ENCODE measurements at places on chromosomes 5 and 9.

GRCh38 chr9:5402217-5402616, 35.5 kb downstream of the PLGRKT start:
- no peak for DNase-seq

GRCh38 chr9:120242116-120242811, 337.7 kb downstream of the CDK5RAP2 start:
- DNase-seq, result no peak

GRCh38 chr9:96150324-96151227, 151.4 kb downstream of the HSD17B3 start:
- DNase-seq, result no peak

- no peak for DNase-seq
Measured at GRCh38 chr9:4887556-4887955, 94.8 kb downstream of the RCL1 start.

DNA sequence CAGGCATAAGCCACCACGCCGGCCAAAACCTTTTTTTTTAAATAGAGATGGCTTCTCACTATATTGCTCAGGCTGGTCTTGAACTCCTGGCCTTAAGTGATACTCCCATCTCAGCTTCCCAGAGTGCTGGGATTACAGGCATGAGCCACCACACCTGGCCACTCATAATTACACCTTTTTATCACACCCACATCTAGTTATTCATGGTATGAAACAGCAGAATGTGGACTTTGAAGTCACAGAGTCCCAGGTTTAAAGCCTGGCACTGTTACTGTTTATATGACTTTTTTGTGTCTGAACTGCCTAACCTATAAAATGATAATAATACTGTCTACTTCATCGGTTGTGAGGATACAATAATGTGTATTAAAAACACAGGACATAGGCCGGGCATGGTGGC, 23.1 kb downstream of the ZNF346 start:
- DNase-seq, result no peak

DNA sequence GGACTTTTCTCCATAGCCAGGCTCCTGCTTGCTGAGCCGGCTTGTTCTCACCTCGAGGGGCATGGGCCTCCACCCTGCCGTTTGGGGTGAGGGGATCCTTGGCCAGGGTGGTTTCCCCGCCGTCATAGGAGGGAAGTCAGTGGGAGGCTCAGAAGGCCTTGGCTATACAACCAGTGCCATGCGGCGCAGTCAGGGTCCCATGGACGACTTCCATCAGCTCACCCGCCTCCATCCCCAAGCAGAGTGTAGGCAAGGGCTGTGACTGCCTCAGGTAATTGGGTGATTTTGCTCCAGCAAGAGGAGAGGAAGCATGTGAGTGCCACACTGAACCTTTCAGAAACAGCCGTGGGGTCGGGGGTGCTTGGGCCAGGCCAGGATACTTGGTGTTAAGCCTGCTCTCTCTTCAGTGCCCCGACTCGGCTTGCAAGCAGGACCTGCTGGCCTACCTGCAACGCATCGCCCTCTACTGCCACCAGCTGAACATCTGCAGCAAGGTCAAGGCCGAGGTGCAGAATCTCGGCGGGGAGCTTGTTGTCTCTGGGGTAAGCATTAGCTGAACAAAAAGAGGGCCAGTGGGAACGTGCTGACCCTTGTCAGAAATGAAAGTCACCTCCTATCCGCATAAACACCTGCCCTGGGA, 57.2 kb upstream of the LRRTM2 start:
- DNase-seq, result no peak

DNA sequence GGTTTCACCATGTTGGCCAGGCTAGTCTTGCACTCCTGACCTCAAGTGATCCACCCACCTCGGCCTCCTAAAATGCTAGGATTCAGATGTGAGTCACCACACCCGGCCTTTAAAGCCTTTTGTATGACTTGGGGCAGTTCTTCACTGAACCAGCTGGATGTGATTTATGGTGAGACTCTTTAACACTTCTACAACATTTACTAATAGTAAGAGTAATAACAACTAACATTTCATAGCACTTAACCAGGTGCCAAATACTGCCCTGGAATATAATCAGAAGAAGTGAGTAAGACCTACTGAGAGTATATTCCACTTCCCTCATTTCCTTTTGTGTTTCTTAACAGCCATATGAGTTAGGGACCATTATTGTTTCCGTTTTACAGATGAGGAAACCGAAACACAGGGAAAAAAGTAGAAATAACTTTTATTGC, 10.0 kb downstream of the ZSWIM6 start:
- DNase-seq, result peak; percentile 12

- DNase-seq, result no peak
Measured at GRCh38 chr9:131473891-131474290, 28.8 kb upstream of the POMT1 start.

DNA sequence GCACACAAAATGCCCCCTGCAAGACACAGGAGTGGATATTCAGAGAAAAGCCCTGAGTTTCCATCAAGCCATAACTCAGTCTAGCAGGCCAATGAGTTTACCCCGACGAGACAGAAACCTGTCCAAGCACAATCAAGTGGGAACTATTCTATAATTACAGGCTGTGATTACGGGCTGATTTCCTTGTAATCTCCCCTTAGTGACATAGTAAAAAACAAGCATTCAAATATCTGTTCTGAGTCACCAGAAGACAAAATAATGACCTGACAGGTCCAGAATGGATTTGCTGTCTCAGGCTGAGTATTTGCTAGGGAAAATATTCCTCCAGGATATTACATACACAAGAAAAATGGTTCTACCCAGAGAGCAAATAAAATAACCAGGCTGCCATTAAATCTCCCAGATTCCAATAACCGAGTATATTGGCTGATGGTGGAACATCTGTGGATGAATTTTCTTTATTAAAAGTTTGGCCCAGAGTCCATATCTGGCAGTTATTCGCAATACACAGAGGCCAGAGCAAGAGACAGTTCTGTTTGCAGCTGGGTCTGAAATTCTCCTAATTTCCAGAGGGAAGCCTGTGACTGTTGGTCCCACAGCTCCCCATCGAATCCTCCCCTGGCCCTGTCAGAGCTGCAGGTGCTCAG, 35.8 kb downstream of the OLFM1 start:
- DNase-seq, result no peak

- DNase-seq, result peak; percentile 34
Measured at GRCh38 chr9:2228132-2228531, 213.0 kb downstream of the SMARCA2 start.

DNA sequence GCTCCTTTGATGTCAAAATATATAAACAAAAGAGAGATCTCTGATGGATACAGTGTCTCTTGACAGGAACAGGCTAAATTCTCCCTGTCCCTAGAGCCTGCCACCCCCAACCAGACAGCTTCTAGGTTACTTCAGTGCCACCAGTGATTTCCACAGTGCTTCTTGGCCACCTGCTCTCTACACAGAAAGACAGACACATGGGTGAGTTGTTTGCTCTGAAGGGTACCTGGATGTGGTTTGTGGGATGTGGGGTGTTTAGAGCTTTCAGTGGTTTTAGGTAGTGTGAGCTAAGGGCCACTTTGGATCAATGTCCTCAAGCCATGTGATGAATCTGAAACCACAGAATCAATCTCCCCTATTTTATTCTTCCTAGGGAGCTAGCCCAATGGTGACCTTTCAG, 125.4 kb downstream of the ANKRD18B start:
- DNase-seq, result peak; percentile 33

- DNase-seq, result no peak
Measured at GRCh38 chr9:97628668-97629067, 4.5 kb downstream of the TSTD2 start.

- DNase-seq, result no peak
Measured at GRCh38 chr5:168447808-168448207, 38.5 kb upstream of the RARS1 start.

DNA sequence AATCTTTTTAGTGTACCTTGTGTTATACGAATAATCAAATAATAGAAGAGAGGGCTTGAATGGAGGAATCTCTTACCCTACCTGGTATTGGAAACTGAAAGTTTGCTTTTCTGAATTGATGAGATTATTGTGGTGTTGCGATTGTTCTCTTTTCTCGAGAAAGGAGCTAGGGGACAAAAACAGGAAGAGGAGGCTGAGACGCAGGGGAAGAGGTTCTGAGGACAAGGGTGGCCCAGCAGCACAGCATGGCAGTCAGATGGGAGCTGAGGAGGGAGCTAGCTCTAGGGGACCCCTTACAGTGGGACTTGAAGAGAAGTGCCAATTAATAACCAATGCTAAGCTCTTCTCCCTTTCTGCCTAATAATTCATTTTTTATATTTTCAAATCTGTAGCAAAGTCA, 183.3 kb upstream of the DMAC1 start:
- no peak for DNase-seq

DNA sequence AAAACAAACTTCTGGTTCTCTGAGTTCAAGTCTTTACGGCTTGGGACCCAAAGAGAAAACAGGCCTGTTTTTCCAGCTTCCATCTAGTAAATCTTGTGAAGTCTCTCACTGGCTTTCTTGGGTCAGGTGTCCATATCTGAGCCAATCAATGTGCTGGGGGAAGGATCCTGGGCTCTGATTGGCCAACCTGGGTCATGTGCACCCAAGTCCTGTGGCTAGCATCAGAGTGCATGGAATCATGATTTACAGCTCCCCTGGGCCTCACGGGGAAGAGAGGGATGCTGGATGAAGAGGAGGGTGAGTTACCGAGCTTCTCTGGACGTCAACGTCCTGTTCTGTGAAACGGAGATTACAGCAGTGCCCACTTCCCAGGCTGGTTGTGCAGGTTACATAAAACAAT, 19.4 kb downstream of the CXCL14 start:
- DNase-seq, result peak; percentile 46

- peak; percentile 55 for DNase-seq
Measured at GRCh38 chr9:1100945-1101344, 50.8 kb downstream of the DMRT2 start.

GRCh38 chr9:104233366-104233765, 139.3 kb downstream of the SMC2 start:
- DNase-seq, result no peak

DNA sequence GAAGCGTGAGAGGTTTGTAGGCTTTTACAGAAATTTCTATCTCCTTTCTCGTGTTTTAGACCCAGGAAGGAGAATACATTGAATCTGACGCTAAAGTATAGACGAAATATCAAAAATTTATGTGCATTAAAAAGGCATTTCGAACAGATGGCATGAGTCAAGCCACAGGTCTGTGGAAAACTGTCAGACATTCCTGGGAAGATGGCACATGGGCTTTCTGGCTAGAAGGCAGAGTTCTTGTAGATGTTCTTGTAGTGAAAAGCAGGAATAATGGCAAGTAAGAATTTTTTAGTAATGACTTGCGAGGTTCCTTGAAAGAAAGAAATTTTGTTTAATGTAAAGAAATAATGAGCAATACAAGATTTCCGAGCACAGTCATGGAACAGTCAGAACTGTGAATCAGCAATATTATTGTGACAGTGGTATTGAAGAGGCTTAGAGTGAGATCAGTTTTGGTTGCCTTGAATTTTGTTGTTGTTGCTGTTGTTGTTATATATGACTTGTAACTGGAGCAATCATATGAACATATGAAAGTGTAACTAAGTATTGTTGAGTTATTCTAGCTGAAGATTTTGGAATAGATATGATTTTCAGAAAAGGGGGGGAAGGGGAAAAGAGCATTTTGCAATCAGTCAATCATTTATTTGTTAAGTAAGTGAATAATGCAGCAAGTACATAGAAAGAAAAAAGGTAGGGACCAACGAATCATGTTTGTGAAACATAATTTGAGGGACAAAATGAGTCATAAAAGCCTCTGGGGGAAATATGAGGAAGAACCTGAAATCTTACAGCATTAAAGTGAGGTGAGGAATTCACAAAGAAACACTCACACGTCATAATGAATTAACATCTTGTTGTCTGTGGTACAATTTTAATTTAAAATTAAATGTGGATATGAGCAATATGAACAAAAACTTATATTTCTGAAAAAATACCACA, 339.0 kb upstream of the CTNND2 start:
- no peak for DNase-seq

GRCh38 chr9:130531670-130532069, 47.7 kb upstream of the FUBP3 start:
- DNase-seq, result no peak

DNA sequence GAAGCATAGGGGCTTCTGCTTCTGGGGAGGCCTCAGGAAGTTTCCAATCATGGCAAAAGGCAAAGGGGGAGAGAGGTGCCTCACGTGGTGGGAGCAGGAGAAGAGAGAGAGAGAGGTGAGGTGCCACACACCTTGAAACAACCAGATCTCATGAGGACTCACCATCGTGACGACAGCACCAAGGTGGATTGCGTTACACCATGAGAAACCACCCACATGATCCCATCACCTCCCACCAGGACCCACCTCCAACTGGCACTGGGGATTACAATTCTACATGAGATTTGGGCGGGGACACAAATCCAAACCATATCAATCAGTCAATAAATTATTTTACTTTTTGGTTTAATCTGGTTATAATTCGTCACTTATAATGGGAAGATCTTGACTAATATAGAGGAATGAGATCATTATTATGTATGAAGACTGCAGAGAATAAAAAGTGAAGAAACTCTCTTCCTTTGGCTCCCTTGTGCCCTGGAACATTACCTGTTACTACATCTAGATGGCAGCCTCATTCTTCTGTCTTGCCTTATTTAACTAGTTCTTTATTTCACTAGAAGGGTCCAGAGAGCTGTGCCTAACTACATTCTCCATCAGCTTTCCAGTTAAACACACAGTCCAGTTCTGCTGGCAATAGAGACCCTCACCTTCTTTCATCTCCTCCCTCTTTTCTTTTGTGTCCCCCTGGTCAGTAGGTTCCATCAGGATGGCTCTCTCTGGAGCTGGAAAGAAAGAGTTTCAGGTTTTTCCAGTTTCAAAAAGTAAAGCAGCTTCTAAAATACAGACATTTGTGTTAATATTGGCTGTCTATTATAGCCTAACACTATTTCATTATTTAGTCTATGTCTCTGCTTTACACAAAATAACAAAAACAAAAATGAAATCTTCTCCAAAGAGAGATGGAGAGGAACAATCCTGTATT, 21.7 kb upstream of the SPINK7 start:
- DNase-seq, result peak; percentile 51

DNA sequence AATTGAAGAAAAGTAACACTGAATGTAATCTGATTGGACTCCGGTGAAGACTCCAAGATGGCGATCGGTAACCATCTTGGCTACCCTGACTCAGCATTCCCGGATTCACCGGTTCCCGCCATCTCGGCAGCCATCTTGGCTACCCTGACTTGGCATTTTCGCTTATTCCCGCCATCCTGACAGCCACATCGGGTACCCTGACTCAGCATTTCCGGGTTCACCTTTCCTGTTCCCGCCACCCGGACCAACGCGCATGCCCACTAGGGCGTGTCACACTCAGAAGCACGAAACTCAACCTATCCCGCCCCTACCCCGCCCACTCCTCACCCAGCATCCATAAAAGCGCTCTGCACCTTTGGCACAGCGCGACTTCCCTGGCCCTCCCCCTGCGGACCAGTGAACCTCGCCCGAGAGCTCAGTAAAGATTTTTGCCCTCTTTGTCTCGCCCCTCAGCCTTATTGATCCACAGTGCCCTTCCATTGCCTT, 17.2 kb downstream of the SPTLC1 start:
- peak; percentile 93 for DNase-seq

DNA sequence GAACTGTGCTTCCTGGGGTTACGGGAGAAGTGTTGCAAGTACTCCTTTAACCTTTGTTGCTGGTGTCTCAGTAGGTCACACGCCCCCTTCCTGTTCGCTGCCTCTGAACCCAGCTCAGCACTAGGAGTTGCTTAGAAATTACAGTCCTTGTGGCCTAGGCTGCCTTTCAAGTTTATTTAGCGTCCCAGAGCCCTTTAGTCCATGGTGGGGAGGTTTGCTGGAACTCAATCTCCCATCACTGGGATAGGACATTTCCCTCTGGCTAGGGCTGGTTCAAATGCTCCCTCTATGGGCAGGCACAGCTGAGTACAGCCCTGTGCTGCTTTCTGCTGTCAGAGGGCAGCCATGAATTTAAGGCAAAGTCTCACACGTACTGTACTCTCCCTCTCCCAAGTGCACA, 4.7 kb downstream of the IFNA8 start:
- DNase-seq, result peak; percentile 53

Data from SK-MEL-5 (cell line).